ENCODE measurements at places on chromosomes 1 and 21. TPM values are rescaled to one million over a fixed set of nuclear protein-coding genes. Genes with fewer than 3 reads are reported as not detected.
A peak's percentile ranks its signal among the peaks of the same experiment; 100 is the strongest.

GRCh38 chr1:152436593-152437496 is 22.8 kb upstream of the CRNN start:
- no peaks in the 10 kb centered on the region for H3K36me3 ChIP-seq
- no peak overlapping the region for H3K27ac ChIP-seq
- no peak for DNase-seq
- H3K27me3 ChIP-seq: no peaks in the 10 kb centered on the region

DNA sequence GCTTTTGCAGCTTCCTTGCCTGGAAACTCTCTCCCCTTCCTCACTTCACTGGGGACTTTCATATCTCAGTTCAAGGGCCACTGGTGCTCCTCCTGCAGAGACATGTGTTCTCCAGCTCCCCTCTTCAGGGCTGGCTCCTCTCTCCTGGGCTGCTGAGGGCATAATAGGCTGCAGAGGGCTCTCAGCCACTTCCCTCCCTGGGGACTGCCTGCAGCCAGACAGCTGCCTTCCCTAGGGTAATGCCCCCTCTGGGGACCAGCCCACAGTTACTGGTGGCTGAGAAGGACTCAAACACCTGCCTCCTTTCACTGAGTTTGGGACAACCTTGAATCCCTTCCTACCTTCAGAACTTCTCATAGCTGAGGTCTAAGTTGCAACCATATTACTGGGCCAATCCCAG is 104.8 kb upstream of the POU3F1 start:
- no peak for DNase-seq
- no peak overlapping the region for H3K4me3 ChIP-seq
- H3K27ac ChIP-seq: no peak overlapping the region
- peaks cover 18% of the 10 kb centered on the region for H3K4me1 ChIP-seq

GRCh38 chr1:204669579-204669978 is 16.0 kb downstream of the LRRN2 start:
- DNase-seq: no peak
- H3K36me3 ChIP-seq: no peaks in the 10 kb centered on the region
- no peaks in the 10 kb centered on the region for H3K27me3 ChIP-seq
- peaks cover 2% of the 10 kb centered on the region for H3K4me1 ChIP-seq
- H3K27ac ChIP-seq: no peak overlapping the region

DNA sequence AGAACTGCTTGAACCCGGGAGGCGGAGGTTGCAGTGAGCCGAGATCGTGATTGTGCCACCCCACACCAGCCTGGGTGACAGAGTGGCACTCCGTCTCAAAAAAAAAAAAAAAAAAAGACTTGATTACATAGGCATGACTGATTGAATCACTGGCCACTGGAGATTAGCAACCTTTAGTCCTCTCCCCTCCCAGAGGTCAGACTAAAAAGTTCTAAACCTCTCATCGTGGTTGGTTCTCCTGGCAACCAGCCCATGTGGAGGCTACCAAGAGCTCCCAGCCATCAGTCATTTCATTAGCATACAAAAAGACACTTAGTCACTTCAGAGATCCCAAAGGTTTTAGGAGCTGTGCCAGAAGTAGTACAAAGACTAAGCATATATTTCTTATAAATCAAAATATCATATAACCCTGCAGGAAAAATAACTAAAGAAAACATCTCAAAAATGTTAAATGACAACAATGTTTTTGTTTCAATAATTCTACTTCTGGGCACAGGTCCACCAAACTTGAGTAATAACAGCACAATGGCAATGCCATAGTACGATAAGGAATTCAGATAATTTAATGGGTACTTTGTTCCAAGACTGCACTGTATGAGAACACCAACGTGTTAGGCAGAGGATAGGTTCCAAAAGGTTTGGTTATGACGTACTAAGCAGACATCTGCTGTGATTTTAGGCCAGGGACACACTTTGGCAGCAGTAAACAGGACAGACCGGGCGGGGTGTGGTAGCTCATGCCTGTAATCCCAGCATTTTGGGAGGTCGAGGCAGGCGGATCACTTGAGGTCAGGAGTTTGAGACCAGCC is 18.1 kb downstream of the USP48 start:
- peak; percentile 63 for DNase-seq
- H3K4me1 ChIP-seq: peaks cover 15% of the 10 kb centered on the region
- H3K27me3 ChIP-seq: no peaks in the 10 kb centered on the region
- H3K27ac ChIP-seq: peak overlapping the region; percentile 50
- H3K4me3 ChIP-seq: no peak overlapping the region
- H3K36me3 ChIP-seq: no peaks in the 10 kb centered on the region

DNA sequence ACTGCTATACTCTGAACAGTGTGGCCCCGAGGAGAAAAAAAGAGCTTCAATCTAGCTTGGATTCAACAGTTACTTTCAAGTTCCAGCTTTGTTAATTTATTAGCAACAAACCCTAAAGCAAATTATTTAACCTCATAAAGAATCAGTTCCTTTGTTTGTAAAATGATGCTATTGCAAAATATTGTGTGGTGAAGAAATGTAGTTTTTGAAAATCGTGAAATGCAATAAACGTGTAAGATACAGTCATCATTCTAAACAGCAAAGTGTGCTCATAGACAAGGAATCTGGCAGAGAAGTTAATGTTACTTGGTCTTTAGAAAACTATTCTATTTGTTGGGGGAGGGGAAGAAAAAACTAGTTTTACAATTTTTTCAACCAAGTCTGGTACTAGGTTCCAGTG is 297.6 kb upstream of the ADGRL4 start:
- no peak overlapping the region for H3K4me3 ChIP-seq
- H3K36me3 ChIP-seq: no peaks in the 10 kb centered on the region
- H3K27me3 ChIP-seq: no peaks in the 10 kb centered on the region
- no peak for DNase-seq
- H3K27ac ChIP-seq: no peak overlapping the region
- peaks cover 13% of the 10 kb centered on the region for H3K4me1 ChIP-seq

DNA sequence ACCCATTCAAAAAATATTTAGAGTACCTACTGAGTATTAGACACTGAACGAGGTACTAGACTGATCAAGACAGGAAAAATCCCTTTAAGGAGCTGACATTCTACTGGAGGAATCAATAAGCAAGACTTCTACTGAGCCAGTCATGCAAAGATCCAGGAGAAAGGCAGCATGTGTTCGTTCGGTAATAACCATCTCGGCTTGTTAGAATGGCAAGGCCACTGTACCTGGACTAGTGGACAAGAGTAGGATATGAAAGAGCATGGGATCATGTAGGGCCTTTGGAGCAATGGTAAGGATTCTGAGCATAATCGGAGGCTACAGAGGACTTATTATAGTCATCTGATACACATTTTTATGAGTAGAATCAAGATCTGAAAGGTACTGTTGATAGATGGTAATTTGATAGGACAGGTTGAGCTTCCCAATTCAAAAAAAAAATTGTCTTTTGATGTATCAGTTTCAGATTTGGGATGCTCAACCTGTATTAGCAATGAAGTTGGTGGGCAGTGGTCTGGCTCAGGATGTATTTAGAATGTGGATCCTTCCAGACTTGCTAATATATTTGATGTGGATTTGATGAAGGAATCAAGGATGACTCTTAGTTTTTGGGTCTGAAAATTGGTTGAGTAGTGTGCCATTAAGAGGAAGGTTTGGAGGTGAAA is 2.3 kb downstream of the COX20 start:
- no peak overlapping the region for H3K27ac ChIP-seq
- H3K4me1 ChIP-seq: peaks cover 24% of the 10 kb centered on the region
- peak overlapping the region; percentile 73 for H3K4me3 ChIP-seq
- H3K36me3 ChIP-seq: peaks cover 10% of the 10 kb centered on the region
- DNase-seq: no peak

GRCh38 chr1:87349036-87349435 is 20.4 kb downstream of the LMO4 start:
- peaks cover 27% of the 10 kb centered on the region for H3K4me1 ChIP-seq
- H3K27ac ChIP-seq: no peak overlapping the region
- peaks cover 8% of the 10 kb centered on the region for H3K36me3 ChIP-seq
- H3K4me3 ChIP-seq: no peak overlapping the region
- DNase-seq: no peak
- no peaks in the 10 kb centered on the region for H3K27me3 ChIP-seq

DNA sequence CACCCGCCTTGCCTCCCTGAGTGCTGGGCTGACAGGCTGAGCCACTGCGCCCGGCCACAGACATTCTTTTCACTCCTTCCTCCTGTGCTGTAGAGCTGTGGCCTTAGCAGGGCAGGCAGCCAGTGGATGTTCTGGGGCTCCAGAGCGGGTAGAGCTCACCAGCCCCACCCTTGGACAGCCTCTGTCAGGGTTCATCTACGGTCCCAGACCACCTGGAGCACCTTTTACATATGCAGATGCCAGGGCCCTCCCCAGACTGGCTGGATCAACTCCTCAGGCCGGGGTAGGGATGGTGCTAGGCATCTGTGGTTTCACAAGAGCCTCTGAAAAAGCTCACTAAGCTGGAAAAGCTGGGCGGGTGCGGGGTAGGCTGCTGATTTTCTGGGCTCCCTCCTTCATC is 4.6 kb downstream of the ATP13A2 start:
- no peaks in the 10 kb centered on the region for H3K27me3 ChIP-seq
- H3K4me3 ChIP-seq: no peak overlapping the region
- H3K36me3 ChIP-seq: no peaks in the 10 kb centered on the region

- H3K4me1 ChIP-seq: no peaks in the 10 kb centered on the region
- H3K27me3 ChIP-seq: no peaks in the 10 kb centered on the region
- H3K36me3 ChIP-seq: no peaks in the 10 kb centered on the region
- no peak overlapping the region for H3K27ac ChIP-seq
These were observed 82.8 kb downstream of the DMRTB1 start for GRCh38 chr1:53541761-53542550.

LCE6A gene
- not detected for polyA plus RNA-seq

DNA sequence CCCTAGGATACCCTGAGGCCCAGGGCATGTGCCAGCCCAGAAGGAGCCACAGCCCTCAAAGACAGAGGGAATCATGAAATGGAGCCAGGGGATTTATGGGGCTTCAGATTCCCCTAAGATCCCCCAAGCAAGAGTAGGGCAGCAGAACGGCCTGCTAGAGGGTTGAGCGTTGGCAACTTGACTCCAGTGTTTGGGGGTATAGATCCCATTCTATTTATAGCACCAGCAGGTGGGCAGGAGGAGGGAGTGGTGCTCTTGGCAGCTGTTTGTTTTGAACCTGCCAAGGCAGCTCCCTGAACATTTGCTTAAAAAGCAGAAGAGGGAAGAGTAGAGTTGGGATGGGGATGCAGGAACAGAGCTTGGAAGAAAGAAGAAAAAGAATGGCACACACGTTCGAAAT is 33.7 kb downstream of the GLUL start:
- H3K4me1 ChIP-seq: peaks cover 15% of the 10 kb centered on the region
- no peak for DNase-seq
- no peaks in the 10 kb centered on the region for H3K27me3 ChIP-seq
- no peaks in the 10 kb centered on the region for H3K36me3 ChIP-seq

NKAIN1 gene
- polyA plus RNA-seq: 14.7 TPM

Data from GM23338 (cell line).